ENCODE measurements at places on chromosomes 4 and X. TPM values are rescaled to one million over a fixed set of nuclear protein-coding genes. Genes with fewer than 3 reads are reported as not detected.

DNA sequence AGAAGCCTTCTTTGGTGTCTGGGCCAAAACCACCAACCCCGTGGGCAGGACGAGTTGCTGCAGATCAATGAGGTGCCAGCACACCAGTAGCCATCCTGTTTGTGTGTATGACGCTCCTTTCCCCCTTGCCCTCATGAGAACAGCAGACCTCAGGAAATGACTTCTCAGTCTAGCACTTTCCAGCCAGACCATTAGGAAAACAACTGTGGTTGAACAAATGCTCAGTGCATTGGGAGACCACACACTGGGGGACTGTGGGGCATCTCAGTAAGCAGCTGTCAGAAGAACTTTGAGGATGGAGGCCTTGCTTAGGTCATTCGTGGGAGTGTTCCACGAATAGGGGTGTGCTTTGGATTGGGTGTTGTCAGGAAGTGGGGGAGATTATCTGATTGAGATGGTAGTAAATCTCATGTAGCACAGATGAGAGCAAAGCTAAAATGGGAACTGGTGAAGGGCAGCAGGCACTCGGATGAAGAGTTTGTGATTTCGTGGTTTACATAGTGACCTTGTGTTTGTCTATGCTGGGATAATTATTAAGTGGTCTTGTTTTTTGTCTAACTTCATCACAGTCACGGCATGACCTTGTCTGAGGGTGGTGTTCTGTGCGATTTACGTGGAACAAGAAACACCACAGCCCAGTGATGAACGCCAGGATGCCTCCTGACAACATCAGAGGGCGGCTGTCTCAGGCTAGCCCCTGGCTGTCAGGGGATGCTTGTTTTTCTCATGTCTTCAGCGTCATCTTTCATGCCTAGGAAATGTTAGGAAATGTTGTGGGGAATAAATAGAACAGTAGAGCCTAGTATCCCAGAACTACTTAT, 70.1 kb downstream of the USP46 start:
- DNase-seq: peak; percentile 69

Gene GPR119
- total RNA-seq: not detected

- peak; percentile 60 for DNase-seq
These were observed 216.9 kb downstream of the PTTG2 start for GRCh38 chr4:38177035-38177546.

DNA sequence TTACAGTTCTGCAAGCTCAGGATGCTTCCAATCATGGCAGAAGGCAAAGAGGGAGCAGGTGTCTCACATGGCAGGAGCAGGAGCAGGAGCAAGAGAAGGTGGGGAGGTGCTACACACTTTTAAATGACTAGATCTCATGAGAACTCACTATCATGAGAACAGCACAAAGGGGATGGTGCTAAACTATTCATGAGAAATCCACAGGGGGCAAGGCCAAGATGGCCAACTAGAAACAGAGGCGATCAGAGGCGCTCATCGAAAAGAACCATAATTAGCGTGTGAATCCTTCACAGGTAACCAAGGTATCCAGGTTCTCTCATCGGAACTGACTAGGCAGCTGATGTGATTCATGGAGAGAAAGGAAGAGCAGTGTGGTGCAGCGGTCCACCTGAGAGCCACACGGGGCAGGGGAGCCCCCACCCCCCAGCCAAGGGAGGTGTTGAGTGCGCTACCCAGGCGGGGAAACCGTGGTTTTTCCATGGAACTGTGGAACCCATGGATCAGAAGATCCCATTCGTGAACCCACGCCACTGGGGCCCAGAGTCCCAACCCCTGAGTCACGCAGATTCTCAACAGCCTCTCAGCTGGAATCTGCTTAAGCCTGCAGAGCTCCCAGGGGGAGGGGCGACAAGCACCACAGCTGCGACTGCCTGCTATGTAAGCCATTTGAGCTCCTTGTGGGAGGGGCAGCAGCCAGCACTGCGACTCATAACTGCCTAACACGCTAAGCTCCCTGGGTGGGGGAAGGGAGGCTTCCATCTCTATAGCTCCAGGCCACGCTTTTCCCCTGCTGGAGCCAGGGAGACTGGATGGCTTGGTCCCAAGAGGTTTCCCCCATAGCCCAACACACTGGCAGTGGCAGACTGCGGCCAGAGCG, 46.7 kb downstream of the FGF16 start:
- peak; percentile 53 for DNase-seq

Gene NPFFR2
- total RNA-seq: not detected

GRCh38 chr4:4727536-4727935, 131.9 kb upstream of the MSX1 start:
- DNase-seq: no peak

Gene CRMP1
- 24.4 TPM for total RNA-seq

Gene PROM1
- total RNA-seq: 42.7 TPM

GRCh38 chr4:6074758-6075157, 56.5 kb upstream of the C4orf50 start:
- no peak for DNase-seq

Gene NDNF
- 381 TPM for total RNA-seq

Gene FAM184B
- 0.18 TPM for total RNA-seq
